ENCODE measurements at places on chromosomes 6 and 20. TPM values are rescaled to one million over a fixed set of nuclear protein-coding genes. Genes with fewer than 3 reads are reported as not detected.

The CHRNA4 gene
- 0.41 TPM for total RNA-seq

The CDH26 gene
- total RNA-seq: not detected

The ZNF391 gene
- 1.0 TPM for total RNA-seq

The FRMD1 gene
- total RNA-seq: not detected

DNA sequence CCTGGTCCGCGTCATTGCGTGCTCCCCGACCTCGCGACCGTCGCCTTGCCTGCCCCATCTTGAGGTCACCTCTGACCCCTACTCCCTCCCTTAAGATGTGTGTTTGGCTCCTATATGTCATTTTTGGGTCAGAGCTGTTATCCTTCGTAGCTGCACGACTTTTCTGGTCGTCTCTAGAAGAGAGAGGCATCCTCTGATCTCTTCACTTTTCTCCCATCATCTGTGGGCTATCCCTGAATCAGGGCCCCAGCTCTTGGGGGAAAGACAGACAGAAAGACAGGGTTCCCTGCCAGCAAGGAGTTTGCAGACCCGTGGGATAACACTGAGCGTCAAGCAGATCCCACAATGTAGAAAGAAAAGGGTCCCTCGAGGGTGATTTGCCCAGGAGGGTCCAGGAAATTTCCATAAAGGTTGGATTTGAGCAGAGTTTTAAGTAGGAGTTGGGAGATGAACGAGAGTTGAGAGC, 555 bp downstream of the FAM120B start:
- DNase-seq: no peak
- peak overlapping the region; percentile 84 for H3K27ac ChIP-seq
- H3K4me1 ChIP-seq: peaks cover 5% of the 10 kb centered on the region
- H3K4me3 ChIP-seq: peak overlapping the region; percentile 94
- H3K27me3 ChIP-seq: no peaks in the 10 kb centered on the region
- H3K36me3 ChIP-seq: no peaks in the 10 kb centered on the region

- H3K27ac ChIP-seq: peak overlapping the region; percentile 31
- H3K27me3 ChIP-seq: no peaks in the 10 kb centered on the region
- H3K4me3 ChIP-seq: no peak overlapping the region
- H3K36me3 ChIP-seq: no peaks in the 10 kb centered on the region
- peaks cover 13% of the 10 kb centered on the region for H3K4me1 ChIP-seq
Measured at GRCh38 chr6:39224523-39225182, 4.6 kb downstream of the KCNK5 start.

- H3K4me3 ChIP-seq: no peak overlapping the region
- no peak for DNase-seq
- no peaks in the 10 kb centered on the region for H3K4me1 ChIP-seq
Measured at GRCh38 chr6:106476331-106477105, 116.0 kb downstream of the CRYBG1 start.

DNA sequence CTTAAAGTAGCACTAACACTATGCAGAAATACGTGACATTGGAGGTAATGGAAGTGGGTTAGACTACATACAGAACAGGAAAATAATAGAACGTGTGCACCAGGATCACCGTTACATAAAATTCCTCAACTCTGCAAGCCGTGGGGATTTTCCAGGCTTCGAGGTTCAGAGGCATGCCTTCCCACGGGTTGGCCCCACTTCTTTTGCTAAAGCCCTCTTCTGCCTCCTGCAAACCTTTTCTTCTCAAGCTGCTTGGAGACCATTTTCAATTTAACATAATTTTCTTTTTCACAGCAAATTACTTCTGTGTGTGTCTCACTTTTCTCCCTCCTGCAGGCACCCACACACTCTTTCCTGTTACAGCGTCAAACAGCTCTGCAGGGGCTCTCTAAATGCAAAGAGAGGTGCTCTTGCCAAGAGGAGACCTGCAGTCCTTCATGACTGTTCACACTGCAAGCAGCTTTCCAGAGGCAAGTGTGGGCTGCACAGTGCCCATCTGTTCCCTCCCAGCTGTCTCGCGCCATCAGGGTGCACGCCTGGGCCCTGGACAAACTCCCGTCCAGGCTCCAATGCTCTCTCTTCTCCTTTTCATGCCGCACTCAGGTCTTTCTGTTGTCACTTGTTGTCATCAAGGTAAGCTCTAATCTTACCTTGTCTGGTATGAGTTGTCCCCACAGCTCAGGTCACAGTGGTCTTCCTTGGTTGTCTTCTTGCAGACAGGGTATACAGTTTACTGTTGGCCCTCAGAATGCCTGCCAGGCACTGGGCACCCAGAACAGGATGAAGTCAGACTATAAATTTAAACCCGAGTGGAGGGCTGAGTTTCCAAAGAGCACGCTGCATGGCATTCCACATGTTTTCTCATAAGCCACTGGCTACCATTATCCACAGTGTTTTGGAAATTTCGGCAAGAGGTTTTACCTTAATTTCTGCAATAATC, 164.8 kb upstream of the GGTLC1 start:
- no peak for DNase-seq
- no peak overlapping the region for H3K27ac ChIP-seq
- H3K36me3 ChIP-seq: no peaks in the 10 kb centered on the region

DNA sequence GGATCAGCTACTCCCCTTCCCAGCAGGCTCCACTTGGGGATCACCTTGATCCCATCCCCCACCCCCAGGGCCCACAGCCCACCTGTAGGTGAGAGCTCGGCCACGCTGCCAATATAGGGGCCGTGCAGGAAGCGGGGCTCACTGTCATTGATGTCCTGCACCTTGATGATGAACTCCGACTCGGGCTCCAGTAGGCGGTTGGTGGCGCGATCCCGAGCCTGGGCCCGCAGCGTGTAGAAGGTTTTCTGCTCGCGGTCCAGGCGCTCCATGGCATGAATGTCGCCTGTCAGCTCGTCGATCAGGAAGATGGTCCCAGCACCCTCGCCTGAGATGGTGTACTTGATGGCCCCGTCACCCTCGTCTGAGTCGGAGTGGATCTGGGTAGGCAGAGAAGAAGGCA, 67.4 kb downstream of the CDH22 start:
- DNase-seq: no peak
- H3K4me1 ChIP-seq: no peaks in the 10 kb centered on the region
- H3K27me3 ChIP-seq: peaks cover 7% of the 10 kb centered on the region
- H3K4me3 ChIP-seq: no peak overlapping the region
- no peaks in the 10 kb centered on the region for H3K36me3 ChIP-seq

DNA sequence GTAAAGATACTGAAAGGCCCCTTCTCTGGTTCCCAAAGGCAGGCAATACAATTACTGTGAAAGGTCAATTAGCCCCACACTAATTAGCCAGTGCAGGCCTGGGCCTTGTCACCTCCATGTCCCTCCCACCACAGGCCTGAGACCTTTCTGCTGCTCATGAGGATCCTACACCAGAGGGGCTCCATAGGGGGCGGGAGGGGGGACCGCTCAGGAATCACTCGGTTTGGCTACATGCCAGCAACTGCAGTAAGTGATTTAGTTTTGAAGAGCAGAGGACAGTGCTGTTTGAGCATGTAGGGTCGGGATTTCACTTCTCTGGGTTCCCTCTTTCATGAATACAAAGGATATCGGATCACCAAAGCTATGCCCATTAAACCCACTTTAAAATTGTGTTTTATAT, 455.6 kb downstream of the PRKN start:
- no peak overlapping the region for H3K4me3 ChIP-seq
- no peaks in the 10 kb centered on the region for H3K4me1 ChIP-seq
- H3K27me3 ChIP-seq: no peaks in the 10 kb centered on the region

DNA sequence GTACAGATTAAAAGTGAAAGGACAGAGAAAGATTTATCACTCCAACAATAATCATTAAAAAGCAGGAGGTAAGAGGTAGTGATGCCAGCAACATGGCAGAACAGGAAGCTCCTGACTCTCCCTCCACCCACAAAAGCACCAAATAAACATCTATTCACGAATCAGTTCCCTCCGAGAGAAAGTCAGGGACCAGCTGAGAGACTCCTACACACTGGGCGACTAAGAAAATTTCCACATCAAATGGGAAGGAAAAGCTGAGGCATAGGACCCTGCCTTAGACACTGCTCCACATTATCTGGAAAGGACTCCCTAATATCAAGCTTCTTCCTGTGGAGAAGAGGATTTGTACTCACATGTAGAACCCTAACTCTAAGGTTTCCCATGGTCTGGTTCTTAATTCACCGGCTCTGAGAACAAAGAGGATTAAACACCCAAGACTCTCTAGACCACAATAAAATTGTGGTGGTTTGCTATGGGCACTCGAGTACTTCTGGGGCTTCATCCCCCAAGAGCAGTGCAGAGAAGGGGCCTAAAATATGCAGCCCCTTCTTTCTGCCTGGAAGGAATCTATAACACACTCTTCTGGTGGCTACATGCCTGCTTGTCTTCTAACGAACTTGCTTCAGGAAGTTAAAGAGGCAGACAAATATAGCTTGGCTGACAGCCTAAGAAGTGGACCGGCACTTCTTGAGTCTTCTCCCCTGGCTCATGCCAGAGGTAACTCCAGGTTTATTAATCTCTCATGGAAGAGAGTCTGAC, 29.4 kb upstream of the ASF1A start:
- H3K4me1 ChIP-seq: no peaks in the 10 kb centered on the region
- H3K27me3 ChIP-seq: no peaks in the 10 kb centered on the region
- H3K4me3 ChIP-seq: peak overlapping the region; percentile 36
